Activated CD4-positive, alpha-beta T cell treated with anti-CD3 and anti-CD28 coated beads for 48 hours (primary cell): ENCODE measurements at places on chromosomes 5 and 9.

DNA sequence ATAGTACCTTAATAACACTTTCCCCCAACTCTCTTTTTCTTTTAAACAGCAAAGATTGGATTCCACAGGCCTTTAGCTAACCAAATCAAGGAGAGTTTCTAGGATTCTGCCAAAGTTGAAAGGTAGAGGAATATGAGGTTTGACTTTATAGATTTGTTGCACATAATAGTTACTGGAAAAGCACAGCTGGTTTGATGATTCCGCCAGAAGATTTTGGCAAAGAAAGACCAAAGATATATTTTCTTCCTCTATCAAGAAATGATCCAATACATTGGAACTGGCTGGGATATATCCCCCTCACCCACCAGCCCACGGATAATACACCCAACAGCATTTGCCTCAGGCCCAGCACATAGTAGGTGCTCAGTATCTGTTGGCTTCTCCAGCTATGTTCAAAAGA is 289.8 kb downstream of the EBF1 start:
- DNase-seq = no peak

GRCh38 chr9:126805554-126806262 is 868 bp downstream of the ZBTB43 start:
- peak; percentile 90 for DNase-seq

GRCh38 chr9:92414566-92414965 is 9.7 kb downstream of the OMD start:
- no peak for DNase-seq

GRCh38 chr9:137138722-137139467 is at the start of gene GRIN1:
Gene GRIN1 (plus strand): TSS chr9:137139154. CDS start chr9:137139487, 333 bp downstream.
- no peak for DNase-seq

- DNase-seq = no peak
These were observed 1.9 kb downstream of the TBC1D2 start for GRCh38 chr9:98253565-98253964.

DNA sequence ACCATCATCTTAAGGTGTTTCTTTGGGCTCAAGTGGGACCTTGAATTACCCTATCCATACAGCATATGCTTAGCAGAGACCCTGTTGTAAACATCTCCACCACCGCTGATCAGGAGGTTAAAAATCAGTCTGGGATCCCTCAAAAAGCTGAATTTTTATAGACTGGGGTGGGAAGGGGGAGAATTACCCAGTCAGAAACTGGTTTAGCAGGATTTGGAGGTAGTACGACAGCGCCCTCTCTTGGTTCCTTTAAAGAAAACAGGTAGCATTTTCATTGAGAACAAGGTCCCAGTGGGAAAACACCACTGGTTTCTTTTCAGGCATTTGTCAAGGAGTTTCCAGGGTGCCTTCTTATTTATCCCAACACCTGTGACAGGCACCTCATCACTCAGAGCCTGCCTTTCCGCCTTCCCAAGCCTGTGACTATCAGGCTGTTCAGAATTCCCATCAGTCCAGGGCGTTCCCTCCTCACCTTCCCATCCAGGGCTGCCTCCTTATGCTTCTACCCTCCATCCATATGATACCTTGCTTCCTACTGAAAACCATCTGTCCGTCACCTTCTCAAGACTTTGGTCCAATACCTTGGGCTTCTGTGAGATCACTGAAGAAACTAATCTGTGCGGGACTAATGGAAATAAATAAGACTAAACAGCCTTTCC is 203.8 kb upstream of the RAI14 start:
- no peak for DNase-seq

- no peak for DNase-seq
These were observed 960 bp upstream of the GFRA3 start for GRCh38 chr5:138275379-138275782.

- no peak for DNase-seq
These were observed 163.9 kb downstream of the ARRDC3 start for GRCh38 chr5:91219091-91219802.

GRCh38 chr5:52805615-52806014 is 17.9 kb downstream of the ITGA1 start:
- DNase-seq = no peak

- no peak for DNase-seq
These were observed 504.6 kb downstream of the RASEF start for GRCh38 chr9:82558346-82558745.

GRCh38 chr9:92846662-92847145 is 31.1 kb downstream of the ZNF484 start:
- no peak for DNase-seq
